ENCODE measurements at places on chromosomes 3 and 15. TPM values are rescaled to one million over a fixed set of nuclear protein-coding genes. Genes with fewer than 3 reads are reported as not detected.

- no peak for DNase-seq
Measured at GRCh38 chr3:98817547-98818041, 54.5 kb downstream of the ST3GAL6 start.

GRCh38 chr3:185318141-185318540, 44.8 kb upstream of the MAP3K13 start:
- DNase-seq: no peak

- no peak for DNase-seq
Measured at GRCh38 chr3:147370349-147370748, 36.0 kb downstream of the ZIC4 start.

Gene REC114
- total RNA-seq: not detected

GRCh38 chr3:43736558-43737440, 46.1 kb downstream of the ABHD5 start:
- no peak for DNase-seq

GRCh38 chr3:10808130-10808735, 7.8 kb upstream of the SLC6A11 start:
- DNase-seq: no peak

DNA sequence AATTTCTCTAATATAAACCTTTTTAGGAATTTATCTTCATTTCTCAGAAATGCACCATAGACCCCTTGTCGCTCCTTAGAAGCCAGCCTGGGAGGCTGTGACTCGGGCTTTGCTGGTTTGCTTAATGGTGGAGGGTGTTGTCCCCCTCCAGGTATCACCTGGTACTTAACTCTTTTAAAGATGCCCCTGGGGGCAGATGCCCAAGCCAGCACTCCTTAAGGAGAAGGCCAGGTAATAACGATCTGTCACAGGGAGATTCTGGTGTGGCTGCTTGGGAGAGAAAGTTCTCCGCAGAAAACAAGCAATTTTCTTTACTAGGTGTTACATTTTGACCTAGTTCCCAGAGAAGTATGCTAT, 22.3 kb downstream of the EHD4 start:
- DNase-seq: no peak

- DNase-seq: no peak
Measured at GRCh38 chr15:25242166-25242879, 196.5 kb downstream of the UBE3A start.

GRCh38 chr3:194225988-194226663, 90.2 kb downstream of the HES1 start:
- DNase-seq: no peak

GRCh38 chr3:47912006-47912504, 104.2 kb downstream of the MAP4 start:
- DNase-seq: no peak

GRCh38 chr3:122403489-122403888, 12.4 kb downstream of the WDR5B start:
- DNase-seq: no peak

DNA sequence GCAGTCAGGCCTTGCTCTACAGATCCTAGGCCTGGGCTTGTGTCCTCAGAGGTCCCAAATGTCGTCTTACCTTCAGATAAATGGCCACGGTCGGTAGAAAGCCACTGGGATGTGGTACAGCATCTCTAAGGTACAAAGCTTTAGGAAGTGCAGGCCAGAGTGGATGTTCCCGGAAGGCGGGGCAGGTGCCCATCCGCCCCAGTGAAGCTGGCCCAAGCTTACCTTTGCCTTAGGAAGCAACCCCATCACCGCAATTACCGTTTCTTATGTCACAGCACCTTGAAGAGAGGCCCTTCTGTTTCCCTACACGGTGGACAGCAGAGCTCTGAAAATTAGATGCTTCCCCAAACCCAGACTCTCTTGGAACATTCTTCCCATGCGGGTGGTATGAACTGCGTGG, 240.1 kb upstream of the LYSMD4 start:
- no peak for DNase-seq

DNA sequence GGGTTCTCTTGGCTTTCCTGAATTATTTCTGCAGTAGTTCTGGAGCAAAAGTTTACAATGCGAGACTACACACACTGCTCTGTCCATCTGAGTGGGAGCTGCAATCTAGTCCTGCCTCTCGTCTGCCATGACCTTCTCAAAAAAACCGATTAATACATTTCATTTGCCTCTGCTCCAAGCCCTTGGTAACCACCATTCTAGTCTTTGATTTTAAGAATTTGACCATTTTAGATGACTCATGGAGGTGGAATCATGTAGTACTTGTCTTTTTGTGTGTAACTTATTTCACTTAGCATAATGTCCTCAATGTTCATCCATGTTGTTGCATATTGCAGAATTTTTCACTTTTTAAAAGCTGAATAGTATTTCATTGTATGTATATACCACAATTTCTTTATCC, 356.9 kb downstream of the SV2B start:
- no peak for DNase-seq

- no peak for DNase-seq
Measured at GRCh38 chr3:46470831-46471230, 6.1 kb upstream of the LTF start.

- no peak for DNase-seq
Measured at GRCh38 chr3:149489060-149489690, 14.7 kb downstream of the TM4SF4 start.
